ENCODE measurements at places on chromosomes 1 and 21.

- no peak for DNase-seq
These were observed 30.7 kb downstream of the EIF2D start for GRCh38 chr1:206581571-206581981.

- no peak for DNase-seq
These were observed at the start of gene BSND for GRCh38 chr1:54998677-54999076. TSS of gene BSND (plus strand) at chr1:54998933. CDS start at chr1:54999187, 254 bp downstream.

DNA sequence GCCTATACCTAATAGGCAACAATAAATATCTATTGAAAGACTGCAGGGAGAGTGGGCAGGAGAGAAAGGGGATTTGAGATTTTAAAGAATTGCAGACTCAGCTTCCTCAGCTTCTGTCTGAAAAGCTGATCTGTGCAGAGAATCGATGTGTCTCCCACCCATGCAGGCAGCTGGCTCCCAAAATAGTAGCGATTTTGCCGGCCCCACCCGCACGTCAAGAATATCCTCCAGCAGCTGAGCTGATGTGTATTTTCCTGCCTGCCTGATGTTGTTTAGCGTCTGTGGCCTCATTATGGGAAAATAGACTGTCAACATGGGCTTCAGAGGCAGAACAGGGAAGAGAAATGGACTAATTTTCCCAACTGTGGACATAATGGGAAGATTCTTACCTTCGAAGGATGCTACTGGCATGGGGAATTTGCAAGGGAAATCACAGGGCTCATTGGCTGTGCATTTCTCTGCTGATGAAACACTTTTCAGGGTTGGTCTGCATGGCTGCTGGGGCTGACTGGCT, 699.8 kb downstream of the PTPRU start:
- no peak for DNase-seq

GRCh38 chr1:65231718-65232330, 77.5 kb upstream of the DNAJC6 start:
- no peak for DNase-seq

- DNase-seq, result no peak
These were observed 48.2 kb downstream of the RPE65 start for GRCh38 chr1:68401506-68401905.

- DNase-seq, result no peak
These were observed 419.9 kb downstream of the ZP4 start for GRCh38 chr1:237470712-237471338.

DNA sequence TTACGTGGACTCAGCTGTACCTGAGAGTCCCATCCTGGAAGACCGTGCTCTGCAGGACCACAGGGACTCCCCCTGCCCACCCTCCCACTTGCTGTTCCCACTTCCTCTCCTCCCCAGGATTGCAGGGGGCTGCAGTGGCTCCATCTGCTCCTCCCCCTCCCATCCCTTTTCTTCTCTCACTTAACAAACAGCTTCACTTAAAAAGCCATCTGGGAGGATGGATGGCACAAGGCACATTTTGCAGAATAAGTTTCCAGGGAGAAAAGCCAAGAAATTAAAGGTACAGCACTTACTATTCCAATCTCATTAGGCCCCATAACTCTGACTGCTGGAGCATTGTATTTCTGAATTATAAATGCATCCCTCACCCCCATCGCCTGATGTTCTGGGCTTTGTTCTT, 458.7 kb downstream of the PTPRU start:
- DNase-seq, result no peak

DNA sequence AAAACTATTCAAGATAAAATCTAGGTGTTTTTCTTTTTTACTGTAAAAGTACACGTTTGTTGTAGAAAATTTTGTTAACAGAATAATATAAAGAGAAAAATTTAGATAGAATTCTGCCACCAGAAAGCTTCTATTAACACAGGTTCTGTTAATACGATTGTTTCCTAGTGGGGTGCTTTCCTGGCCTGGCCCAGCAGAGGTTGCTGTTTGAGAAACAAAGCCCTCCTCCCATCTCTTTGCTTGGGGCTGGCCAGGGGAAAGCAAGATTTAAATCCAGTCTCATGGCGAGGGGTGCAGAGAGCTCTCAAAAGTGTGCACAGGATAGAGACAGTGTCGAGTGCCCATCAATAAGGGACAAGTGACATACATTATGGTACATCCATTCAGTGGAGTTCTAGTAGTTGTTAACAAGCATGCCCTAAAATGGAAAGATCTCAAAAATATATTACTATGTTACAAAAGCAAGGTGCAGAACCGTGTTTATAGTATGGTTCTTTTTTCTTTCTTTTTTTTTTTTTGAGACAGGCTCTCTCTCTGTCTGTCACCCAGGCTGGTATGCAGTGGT, 14.6 kb upstream of the ACBD3 start:
- no peak for DNase-seq

DNA sequence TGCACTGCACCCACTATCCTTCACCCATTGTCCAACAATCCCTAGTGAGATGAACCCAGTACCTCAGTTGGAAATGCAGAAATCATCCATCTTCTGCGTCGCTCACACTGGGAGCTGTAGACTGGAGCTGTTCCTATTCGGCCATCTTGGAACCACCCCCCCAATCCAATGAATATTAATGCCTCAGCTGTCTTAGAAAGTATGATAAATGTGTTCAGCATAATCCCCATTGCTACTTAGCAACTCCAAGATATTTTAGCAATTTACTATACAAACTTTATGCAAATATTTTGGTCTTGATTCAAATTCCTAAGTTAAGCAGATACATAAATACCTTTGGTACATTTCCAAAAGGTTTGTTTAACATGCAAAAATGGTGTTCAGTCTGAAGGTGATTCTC, 70.5 kb upstream of the SH3GLB1 start:
- DNase-seq, result no peak

DNA sequence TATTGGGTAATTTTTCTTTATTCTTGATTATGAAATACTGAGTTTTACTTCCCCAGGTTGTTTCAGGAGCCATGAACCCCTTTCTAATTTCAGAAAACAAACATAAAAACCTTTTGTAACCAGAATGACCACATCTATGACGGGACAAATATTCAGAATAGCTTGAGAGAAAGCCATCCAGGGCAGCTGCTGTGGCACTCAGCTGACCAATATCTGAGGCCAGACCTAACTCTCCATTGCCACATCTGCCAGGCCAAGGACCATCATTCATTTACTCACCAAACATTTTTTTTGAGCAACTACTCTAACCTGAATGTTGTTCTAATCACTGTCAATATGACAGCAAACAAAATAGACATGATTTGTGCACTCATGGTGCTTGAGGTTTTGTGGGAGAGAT, 608.3 kb upstream of the PKN2 start:
- no peak for DNase-seq

GRCh38 chr1:206802401-206802800, 30.1 kb upstream of the IL10 start:
- DNase-seq, result no peak
